KG1 (cell line): ENCODE measurements at places on chromosomes 6 and 20.

DNA sequence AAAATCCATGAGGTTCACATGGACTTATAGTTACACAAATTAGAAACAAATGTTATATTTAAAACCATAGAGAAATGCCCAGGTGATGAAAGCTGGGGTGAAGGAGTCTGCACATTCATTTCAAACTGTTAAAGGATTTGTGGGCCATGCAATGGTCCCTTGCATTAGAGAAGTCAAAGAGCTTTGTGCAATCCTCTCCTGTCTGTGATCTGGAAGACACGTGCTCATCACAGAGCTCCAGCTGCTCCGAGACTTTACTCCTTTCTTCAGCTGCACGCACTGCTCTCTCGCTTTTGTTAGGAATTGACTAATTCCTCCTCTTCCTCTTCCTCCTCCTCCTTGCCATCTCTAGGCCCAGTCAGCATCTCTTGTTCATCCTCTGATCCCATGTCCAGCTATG is 4.1 kb upstream of the AIF1 start:
- DNase-seq = no peak

DNA sequence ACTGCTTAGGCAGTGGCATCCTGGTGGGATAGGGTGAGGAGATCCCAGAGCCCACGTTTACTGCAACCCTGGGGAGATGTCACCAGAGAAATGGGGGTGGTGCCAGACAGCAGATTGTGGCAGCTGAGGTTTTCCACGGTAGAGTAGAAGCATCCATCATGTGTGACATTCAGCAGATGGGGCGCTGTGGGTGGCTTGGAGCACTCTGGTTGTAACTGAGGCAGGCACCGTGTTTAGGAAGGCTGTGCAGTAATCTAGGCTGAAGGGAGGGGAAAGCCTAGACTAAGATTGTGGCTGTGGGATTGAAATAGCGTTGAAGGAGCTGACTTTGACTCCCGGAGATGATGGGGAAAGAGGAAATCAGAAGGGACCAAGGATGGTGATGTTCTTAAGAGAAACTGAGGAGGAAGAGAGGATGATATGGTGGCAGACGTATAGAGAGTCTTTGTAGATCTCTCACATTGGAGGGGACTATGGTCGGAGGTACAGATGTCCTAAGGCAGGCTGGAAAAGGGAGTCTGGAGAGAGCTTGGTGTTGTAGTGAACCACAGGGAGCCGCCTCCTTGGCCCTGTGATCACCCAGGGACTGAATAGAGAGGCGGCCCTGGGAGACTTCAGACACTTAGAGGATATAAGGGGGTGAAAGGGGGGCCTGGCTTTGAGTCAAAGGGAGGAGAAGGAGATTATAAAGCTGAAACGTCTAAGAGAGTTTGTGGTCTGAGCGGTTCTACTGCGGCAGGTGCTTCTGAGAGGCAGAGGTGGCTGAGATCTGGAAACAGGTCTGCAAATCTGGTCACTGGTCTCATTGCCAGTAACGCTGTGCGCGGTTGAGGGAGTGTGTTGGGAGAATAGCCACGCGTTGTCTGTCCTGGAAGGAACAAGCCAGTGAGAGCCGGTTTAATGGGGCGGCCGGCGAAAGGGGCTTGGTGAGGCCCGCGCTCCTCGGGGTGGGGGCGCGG is 792 bp upstream of the MICA start:
- DNase-seq = no peak

DNA sequence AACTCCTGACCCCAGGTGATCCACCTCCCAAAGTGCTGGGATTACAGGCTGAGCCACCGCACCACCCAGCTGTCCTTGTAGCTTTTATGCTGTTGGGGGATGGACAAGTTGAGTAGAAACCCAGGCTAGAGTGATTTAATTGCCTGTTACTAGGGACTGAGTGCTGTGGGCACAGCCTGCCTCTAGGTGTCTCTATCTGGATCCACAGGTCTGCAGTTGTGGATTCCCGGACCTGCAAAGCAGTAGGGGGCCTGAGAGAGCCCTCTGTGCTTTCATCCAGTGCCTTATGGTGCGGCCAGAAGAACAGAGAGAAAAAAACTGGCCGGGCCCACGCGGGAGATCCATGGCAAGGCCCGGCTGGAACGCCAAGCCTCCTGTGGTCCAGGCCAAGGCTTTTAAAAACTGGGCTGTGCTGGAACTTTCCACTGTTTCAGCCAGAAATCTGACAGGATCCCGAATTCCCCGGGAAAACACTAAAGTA is 5.2 kb downstream of the SIRPA start:
- no peak for DNase-seq

DNA sequence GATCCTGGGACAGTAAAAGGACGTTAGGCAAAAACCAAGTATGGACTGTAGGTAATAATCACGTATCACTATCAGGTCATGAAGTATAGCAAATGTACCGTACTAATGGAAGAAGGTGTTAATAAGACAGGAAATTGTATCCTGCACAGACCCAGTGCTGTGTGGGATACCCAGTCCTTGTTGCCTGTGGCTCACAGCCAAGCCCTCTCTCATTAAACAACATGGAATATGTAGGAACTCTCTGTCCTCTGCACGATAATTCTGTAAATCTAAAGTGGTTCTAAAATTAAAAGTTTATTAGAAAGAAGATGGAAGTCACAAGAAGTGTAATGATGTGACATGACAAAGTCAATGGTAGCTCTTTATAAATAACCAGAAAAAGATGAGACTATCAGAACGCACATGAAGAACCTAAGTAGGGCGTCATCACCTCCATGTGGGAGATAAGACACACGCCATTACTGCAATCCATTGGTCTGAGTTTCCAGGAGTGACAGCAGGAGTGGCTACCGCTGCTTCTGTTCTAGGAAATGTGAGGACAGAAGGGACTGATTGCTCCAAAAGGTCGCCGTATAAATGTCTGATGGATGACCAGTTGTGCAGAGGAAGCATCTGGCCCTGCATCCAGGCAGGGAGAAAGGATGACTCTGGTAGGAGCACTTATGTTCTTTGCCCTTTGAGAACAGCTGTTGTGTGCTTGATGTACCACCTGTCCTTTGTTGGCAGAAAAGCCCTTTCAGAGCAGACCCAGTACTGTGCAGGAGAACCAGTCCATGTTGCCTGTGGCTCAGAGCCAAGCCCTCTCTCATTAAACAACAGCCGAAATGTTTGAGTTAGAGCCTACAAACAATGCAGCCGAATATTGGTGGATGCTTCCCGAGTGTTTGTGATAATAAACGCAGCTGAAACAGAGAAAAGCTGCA is 125.6 kb downstream of the FIG4 start:
- no peak for DNase-seq

DNA sequence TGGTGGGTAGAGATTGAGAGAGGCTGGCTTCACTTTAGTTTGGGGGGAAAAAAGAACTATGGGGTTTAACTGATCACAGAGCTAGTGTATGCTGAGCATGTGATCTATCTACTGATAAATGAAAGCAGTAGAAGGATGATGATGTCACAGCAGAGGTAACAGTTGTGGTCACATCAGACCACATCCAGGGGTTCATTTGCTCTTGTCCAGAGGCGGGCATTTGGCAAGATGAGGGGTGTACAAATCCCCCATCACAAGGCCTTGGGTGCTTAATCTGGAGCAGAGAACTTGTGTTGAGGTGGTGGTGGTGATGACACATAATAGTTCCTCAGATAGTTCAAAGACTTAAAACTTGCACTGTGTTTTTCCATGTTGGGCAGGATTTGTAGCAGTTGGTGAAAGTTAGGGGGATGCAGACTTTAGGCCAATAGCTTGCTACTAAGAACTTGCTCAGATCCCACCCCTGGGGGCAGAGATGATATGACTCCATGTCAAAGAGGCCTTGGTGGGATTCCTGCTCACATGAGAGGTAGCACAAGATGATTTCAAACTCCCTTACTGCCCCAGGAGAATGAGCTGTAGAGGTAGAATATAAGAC is 63.4 kb downstream of the PRDM1 start:
- no peak for DNase-seq

DNA sequence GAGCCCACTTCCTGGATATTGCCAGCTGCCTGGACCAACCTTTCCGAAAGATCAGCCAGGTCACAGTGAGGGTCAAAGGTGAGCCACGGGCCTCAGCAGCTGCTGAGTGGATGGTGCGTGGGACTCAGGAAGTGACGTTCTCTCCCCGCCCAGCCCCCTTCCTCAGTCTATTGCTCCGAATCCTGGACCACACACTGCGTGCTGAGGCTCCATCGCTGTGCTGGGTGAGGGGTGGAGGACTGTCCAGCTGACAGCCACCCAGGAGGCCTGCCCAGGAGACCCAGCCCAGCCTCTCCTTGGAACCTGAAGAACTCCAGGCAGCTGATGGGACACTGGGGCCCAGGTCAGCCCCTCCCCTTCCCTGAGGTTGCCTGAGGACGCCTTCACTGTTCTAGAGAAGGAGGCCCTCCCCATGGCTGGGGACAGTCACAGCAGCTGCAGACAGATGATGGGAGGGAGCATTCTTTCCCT is 94.4 kb upstream of the CD93 start:
- DNase-seq = no peak

DNA sequence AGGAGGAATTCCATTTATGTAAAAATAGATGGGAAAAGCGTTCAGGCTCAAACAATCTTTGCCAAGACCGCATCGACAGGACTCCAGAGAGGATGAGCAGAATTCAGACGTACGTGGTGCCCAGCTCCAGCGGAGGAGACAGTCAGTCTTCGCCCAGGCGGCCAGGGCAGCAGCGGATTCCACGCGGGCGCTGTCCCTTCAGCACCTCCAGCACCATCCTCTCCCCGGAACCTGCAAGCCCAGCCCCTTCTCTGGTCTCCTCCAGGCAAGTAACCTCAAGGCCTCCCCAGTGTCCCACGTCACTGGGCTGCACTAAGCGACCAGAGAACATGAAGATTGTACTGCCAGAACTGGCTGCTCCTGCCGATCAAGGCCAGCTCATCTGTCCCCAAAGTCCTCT is 2.8 kb upstream of the KCNQ2 start:
- DNase-seq = no peak

DNA sequence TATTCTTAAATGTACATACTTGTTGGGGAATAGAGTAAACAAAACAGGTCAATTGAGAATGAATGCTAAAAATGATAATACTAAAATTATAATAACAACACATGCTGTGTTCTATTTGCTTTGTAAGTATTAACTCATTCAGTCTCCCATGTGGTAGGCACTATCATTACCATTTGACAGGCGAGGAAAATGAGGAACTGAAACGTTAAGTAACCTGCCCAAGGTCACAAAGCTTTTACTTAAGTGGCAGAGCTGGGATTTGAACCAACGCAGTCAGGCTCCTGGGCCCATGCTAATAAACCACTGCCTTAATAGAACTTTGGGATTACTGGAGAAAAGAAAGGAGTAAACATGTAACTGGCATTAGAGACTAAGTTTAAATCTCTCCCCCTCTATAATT is 3.8 kb downstream of the NSFL1C start:
- DNase-seq = no peak

GRCh38 chr20:55615818-55616217 is 389.5 kb downstream of the CBLN4 start:
- DNase-seq = no peak

- DNase-seq = no peak
Observed at GRCh38 chr6:1110164-1110563, 201.7 kb upstream of the FOXQ1 start.

DNA sequence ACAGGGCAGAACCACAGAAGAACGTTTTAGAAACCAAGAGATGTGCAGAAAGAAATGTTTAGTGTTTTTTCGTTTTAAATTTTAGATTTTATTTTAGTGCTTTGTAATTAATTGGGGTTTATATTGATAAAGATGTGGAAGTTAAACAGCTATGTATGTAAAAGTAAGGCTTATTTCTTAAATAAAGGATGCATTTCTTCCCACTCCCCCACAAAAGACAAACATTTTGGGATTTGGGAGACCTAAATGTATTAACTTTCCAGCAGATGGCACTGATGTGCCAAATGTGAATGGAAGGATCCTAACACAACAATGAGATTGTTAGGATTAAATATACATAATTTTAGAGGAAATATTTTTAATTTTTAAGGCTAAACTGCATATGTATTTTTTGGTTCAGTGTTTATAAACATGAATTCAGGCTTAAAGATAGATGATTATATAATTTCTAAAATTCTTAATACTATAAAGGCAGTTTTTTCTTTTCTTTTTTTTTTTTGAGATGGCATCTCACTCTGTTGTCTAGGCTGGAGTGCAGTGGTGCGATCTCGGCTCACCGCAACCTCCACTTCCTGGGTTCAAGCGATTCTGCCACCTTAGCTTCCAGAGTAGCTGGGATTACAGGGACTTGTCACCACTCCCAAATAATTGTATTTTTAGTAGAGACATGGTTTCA is 12.0 kb downstream of the PFDN4 start:
- no peak for DNase-seq

- DNase-seq = no peak
Observed at GRCh38 chr6:88730611-88731011, 232.8 kb downstream of the RNGTT start.

DNA sequence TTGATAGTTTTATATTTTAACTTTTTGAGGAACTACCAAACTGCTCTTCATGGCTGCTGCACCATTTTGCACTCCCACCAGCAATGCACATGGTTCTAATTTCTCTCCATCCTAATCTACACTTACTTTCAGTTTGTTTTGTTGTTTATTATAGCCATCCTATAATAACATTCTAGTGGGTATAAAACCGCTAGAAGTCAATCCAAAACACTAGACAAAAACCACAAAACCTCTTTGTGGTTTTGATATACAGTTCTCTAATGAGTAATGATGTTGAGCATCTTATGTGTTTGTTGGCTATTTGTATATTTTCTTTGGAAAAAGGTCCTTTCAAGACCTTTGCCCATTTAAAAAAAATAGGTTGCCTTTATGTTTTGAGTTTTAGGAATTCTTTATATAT is 5.6 kb downstream of the RPP21 start:
- no peak for DNase-seq

- DNase-seq = no peak
Observed at GRCh38 chr6:142265476-142265875, 36.3 kb upstream of the ADGRG6 start.

DNA sequence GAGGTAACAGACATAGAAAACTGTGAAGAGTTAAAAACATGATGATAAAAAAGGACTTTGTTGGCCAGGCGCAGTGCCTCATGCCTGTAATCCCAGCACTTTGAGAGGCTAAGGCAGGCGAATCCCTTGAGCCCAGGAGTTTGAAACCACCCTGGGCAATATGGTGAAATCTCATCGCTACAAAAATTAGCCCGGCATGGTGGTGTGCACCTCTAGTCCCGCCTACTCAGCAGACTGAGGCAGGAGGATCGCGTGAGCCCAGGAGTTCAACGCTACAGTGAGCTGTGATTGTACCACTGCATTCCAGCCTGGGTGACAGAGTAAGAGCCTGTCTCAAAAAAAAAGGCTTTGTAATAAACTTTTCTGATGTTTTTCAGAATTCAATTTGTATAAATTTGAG is 60.1 kb downstream of the GFOD1 start:
- no peak for DNase-seq

- DNase-seq = no peak
Observed at GRCh38 chr6:2245877-2246863, 765 bp upstream of the GMDS start.

DNA sequence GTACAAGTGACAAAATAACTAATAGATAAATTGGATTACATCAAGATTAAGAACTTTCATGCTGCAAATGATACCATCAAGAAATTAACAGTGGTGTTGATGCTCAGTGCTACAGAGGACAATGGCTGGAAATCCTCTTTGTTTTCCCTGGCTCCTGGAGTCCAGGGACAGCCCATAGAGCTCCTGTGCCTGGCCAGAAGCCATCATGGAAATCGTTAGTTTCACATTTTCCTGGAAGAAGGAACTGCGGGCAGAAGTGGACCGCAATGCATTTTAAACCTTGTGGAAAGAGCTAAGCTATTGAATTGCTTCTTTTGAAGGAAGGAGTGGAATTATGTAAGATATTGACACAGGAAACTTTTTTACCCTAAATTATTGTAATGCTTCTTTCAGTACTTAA is 276.0 kb downstream of the GJA1 start:
- no peak for DNase-seq

- no peak for DNase-seq
Observed at GRCh38 chr6:108685970-108686369, 125.3 kb downstream of the FOXO3 start.
